Foreskin fibroblast (primary cell): ENCODE measurements at places on chromosomes 3 and 15.

DNA sequence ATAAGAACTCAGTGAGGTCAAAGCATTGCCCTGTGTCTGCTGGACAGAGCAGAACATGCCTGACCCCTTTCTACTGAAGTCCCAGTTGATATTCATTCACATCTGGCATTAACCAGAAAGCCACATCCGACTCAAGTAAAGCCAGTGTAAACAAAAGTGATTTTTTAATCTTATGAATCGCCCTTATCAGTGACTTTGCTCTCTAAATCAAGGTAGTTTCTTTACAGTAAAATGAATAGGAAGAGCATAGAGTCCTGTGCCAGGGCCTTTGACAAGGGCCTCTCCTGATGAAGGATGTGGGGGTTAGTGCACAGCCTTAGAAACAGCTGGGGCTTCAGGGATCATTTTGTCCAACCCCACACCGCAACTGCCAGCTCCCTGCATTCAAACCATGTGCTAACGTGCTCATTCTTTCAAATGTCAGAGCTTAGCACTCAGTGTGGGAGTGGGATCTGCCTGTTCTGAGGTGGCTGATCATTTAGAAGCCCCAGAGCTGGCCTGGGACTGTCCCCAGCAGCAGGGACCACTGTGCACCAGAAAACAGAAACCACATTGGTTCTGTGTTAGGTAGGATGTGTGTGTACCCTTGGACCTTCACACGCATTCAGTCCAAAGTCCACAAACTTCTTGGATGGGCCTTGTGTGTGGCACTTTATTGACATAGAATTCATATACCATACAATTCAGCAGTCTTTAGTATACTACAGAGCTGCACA, 55.3 kb downstream of the CCR4 start:
- DNase-seq = no peak

GRCh38 chr15:41892621-41893421, 1.0 kb downstream of the SPTBN5 start:
- DNase-seq = no peak

GRCh38 chr3:8442993-8443650, 58.5 kb upstream of the LMCD1 start:
- no peak for DNase-seq

GRCh38 chr15:90192961-90193786, 8.0 kb upstream of the SEMA4B start:
- no peak for DNase-seq

DNA sequence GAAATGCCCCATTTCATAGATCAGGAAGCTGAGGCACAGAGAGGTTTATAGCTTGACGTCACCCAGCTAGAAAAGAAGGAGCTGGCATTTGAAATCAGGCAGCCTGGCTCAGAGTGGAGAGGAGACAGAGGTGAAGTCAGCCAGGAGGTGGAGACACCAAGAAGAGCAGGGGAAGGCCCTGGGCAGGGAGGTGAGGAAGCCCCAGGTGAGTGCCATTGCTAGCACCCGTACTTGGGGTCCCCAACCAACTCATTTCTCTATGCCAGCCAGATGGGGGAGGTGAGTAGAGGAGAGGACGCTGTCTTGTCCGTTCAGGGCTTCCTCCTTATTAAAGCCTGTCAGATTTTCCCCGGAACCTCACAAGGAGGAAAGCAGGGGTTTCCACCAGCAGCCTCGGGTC, 149.6 kb upstream of the TLE3 start:
- DNase-seq = no peak

DNA sequence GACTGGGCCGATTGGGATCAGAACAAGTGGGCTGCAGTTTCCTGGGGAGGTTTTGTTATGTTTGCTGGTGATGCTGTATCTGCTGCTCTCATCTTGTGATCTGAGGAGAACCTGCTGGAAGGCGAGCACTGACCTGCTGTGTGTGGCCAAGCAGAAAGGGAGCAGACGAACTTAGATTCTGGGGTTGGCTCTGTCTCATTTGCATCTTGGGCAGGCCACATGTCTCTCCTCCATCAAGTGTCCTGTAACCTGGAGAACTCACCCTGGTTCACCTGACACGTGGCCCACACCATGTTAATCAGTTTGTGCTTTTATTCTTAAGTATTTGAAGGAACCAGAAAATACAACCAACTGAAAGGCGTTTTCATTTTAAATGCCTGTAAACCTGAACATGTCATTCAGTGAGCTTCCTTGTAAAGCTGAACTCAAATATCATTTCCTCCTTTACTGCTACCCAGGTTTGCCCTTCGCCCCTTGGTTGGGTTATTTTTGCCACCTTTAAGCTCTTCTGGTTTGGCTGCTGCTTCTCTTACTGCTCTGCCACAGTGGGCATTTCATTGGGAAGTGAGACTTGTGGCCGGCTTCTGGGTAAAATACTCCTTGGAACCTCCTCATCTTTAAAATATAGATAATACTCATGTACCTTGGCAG, 33.5 kb upstream of the TRAK1 start:
- DNase-seq = no peak

- DNase-seq = no peak
These were observed 15.4 kb downstream of the UBP1 start for GRCh38 chr3:33424606-33425452.

DNA sequence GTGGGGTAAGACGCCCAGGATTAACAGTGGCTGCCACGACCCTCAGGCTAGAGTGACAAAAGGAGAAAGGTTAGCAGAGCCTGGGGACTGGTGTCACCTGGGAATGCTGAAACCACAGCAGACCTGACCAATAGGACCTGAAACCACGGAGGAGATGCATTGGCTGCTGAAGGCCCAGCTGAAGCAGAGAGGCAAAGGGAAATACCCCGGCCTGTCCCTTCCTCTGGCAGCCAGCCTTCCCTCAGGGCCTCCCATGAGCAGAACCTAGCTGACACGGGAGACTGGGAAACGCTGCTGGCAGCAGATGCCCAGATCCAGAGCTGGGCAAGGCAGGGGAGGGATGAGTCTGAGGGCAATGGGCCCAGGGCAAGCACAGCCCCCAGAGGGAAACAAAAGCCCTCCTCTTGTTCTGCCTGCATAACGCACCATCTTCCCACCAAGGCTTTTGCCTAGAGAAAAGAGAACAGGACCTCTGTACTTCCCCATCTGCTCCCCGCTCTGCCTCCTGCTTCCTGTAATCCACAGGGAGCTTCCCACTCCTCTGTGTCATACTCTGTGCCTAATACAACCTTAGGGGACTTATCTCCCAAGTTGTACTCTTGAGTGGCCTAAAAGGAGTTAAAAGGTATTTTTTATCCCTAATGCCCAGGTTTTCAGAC, 216.2 kb downstream of the ABHD5 start:
- no peak for DNase-seq

- peak; percentile 14 for DNase-seq
These were observed 823.0 kb downstream of the CADM2 start for GRCh38 chr3:85781806-85782205.

GRCh38 chr3:150222691-150223489, 185.2 kb upstream of the TSC22D2 start:
- peak; percentile 51 for DNase-seq

DNA sequence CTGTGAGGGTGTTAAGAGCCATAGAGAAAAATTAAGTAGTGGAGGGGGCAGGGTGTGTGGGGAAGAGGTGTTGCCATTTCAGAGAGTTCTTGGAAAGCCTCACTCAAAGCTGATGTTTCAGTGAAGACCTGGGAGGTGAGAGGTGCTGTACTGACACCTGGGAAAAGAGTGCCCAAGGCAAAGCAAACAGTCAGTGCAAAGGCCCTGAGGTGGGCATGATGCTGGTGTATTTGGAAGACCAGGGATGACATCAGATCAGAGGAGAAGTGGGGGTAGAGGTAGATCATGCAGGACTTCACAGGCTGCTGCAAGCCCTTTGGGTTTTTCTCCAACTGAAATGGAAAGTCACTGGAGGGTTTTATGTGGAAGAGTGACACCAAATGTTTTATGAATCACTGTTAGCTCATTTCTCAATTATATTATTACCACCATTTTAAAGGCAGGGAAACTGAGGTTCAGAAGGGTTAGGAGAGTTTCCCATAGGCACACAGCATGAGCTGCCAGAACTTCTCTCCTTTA, 42.8 kb upstream of the SMAD3 start:
- DNase-seq = no peak

DNA sequence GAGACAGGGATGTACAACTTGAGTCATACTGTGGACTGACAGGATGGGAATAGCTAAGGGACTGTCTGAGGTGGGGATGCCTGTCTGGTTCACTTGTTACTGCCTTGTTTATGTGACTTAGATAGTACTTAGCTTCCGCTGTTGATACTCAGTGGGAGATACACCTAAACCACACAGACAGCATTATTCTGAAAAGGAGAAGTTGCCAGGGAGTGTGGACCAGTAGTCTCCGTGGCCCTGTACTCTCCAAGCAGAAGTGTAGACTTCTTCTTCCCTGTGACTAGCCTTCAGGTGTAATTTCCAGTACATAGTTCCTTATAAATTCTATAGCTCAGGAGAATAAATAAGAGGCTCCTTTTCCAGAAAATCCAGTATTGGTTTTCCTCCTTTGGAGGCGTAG, 5.1 kb downstream of the HIGD2B start:
- no peak for DNase-seq

DNA sequence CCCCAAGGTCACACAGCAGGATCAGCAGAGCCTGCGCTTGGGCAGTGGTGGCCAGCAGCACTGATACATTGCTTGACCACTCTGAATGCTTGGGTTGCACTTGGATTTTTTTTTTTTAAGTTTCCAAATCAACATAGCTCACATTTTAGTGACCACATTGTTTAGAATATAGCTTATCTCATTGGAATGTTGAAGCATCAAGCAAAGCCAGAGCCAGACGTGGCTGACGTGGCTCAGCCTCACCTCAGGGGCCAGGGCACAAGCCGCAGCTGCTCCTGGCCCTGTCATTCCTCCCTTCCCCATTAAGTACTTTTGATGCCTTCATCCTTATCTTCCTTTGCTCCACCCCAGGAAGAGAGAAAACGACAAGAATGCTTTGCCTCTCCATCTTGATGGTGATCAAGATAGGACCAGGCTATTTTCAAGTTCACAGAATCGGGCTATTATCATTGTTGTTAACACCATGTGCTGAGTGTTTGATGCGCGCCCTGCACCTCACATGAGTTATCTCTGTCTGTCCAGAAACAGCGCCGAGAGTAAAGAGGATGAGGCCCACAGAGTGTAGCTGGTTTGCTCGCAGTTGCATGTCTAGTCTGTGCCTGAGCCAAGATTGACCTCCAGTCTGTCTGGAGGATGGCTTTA, 75.8 kb downstream of the AAGAB start:
- DNase-seq = peak; percentile 95

DNA sequence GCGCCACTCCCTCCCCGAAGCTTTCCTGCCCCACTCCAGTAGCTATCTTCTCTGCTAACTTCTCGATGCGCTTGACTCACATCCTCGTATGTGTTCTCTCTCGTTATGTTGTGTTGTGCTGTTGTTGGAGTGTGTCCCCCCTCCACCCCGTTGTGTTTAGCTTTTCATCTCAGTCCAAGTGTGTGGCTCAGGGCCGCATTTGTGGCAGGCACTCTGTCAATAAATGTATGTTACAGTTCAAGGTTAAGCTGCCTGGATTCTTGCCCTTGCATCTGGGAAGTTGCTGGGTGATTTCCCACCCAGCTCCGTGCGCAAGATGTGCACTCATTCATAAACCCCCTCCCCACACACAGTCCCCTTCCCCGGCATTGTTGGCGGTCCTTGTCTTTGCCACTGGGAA, 71.9 kb downstream of the PGPEP1L start:
- no peak for DNase-seq

GRCh38 chr3:46860810-46861604, 2.2 kb downstream of the MYL3 start:
- no peak for DNase-seq

- DNase-seq = no peak
These were observed 171.1 kb upstream of the TLE3 start for GRCh38 chr15:70268698-70269251.

- no peak for DNase-seq
These were observed 5.0 kb upstream of the HES1 start for GRCh38 chr3:194130807-194131589.

GRCh38 chr3:24639061-24639460, 144.4 kb upstream of the THRB start:
- no peak for DNase-seq

DNA sequence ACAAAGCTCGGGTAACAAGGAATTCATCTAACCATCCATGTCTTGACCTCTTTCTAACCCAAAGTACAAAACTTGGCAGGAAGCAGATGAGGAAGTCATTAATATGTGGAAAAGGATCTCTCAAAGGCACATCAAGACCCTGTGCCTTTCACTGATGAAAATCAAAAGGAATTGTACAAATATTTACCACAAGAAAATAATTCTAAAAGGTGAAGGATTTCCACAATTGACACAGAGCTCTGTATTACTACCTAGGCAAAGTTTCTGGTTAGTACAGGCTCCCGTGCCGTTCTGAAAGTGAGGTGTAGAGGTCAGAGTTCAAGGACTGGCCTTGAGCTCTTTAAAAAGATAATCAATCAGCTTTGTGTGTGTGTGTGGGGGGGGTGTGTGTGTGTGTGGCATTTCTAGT, 239.7 kb upstream of the ICE2 start:
- no peak for DNase-seq

DNA sequence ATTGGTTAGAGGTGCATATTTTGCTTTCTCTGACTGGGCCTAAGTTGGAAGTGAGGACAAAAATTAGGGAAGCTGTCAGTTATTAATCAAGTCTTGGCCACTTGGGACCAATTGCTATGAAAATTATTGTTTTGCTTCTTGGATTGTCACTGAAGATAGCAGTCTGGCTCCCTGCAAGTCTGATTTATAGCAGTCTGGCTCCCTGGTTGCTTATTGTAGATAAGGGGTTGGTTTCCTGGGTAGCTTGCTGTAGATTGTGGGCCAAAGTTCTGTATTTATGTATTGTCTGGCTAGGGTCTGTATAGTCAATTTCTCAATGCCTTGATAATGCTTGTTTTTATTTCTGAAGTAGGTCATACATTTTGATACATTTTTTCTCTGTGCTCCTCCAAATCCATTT, 13.3 kb upstream of the DRD3 start:
- DNase-seq = no peak

- peak; percentile 10 for DNase-seq
These were observed 30.1 kb downstream of the FAIM start for GRCh38 chr3:138638641-138639040.

- DNase-seq = no peak
These were observed 228.1 kb downstream of the FEZF2 start for GRCh38 chr3:62145086-62145757.

GRCh38 chr3:114686621-114687020, 392.8 kb downstream of the TIGIT start:
- DNase-seq = peak; percentile 57

DNA sequence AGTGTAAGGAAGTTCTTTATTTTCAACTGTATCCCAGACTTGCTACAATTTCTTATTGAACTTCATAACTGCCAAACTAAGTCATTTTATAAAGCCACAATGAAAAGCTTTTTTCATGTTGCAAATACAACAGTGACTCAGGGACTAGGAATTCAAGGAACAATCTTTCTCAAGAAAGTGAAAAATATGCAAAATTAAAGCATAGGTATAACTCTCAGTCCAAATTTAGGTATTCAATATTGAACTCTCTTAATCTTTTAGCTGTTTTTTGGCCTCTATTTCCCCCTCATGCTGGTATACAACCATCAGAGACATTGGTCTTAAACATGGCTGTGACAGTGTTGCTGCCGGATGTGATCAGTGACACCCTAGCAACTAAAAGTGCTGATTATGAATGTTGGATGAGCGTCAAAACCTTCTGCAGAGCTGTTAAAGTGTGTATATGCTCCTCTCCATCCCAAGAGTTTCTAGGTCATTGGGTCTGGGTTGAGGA, 476.9 kb downstream of the ZNF385D start:
- peak; percentile 71 for DNase-seq

- no peak for DNase-seq
These were observed 23.1 kb downstream of the TNK2 start for GRCh38 chr3:195885036-195885891.

- no peak for DNase-seq
These were observed 939.7 kb downstream of the NSUN3 start for GRCh38 chr3:95002438-95003046.

GRCh38 chr15:74573987-74574386, 33.0 kb downstream of the ARID3B start:
- peak; percentile 25 for DNase-seq
